ENCODE measurements at places on chromosomes 16 and 17.

GRCh38 chr17:77721846-77722160 is 236.7 kb upstream of the TNRC6C start:
- no peak for DNase-seq

GRCh38 chr17:43760254-43760852 is 1.8 kb upstream of the SOST start:
- DNase-seq: peak; percentile 71

GRCh38 chr17:82703036-82703745 is 4.7 kb upstream of the RAB40B start:
- DNase-seq: no peak

- no peak for DNase-seq
These were observed 25.0 kb upstream of the ZNF750 start for GRCh38 chr17:82864713-82865248.

GRCh38 chr17:68670967-68671693 is 70.0 kb upstream of the FAM20A start:
- no peak for DNase-seq

DNA sequence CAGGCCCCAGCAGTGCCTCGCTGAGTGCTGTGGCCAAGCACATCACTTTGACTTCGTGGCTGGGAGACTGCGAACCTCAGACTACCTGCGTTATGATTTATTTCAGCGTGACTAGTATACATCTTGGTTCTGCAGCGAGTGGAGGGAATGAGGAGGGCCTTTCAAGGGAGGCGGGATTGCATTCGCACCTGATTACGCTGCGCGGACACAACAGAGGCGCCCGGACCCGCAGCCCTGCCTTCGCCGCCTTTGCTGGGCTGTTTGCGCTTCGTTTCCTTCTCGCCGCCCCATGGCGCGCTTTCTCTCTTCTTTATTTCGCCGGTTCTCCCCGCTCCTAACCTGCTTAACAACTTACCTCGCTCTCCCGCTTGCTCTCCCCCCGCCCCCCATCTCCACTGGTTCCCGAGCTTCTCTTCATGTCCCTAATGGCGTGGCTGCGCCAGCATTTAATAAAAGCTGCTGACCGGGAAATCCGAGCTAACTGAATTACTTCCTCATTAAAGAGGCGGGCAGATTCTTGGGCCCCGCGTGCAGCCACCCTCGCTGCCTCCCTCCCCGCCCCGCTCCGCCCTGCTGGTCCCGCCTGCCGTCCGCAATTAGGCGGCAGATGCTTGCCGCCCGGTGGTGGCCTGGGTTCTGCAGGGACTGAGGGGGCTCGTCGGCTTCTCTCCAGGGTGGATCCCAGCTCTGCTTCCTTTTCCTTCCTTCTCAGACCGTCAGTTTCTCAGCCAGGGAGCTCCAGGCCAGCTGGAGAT is 257.6 kb upstream of the SDK2 start:
- DNase-seq: no peak

GRCh38 chr16:20726661-20727060 is 15.0 kb downstream of the THUMPD1 start:
- DNase-seq: no peak

- DNase-seq: no peak
These were observed 54.2 kb downstream of the LDHD start for GRCh38 chr16:75062135-75062975.

DNA sequence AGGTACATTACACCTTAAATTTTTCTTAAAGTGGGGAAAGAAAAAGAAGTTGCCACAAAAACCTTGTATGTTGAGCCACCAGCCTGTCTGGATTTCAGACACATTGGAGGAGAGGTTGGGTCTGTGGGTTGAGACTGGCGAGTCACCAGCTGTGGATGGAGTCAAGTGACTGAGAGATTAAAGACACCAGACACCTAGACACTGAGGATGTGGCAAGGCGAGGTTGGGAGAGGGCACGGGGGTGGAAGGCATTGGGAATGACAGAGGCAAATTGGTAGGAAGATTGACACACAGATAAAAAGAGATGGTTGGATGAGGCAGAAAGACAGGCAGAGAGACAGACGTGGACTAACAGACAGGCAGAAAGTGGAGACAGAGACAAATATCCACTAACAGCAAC is 49.6 kb downstream of the KCNJ12 start:
- DNase-seq: no peak

DNA sequence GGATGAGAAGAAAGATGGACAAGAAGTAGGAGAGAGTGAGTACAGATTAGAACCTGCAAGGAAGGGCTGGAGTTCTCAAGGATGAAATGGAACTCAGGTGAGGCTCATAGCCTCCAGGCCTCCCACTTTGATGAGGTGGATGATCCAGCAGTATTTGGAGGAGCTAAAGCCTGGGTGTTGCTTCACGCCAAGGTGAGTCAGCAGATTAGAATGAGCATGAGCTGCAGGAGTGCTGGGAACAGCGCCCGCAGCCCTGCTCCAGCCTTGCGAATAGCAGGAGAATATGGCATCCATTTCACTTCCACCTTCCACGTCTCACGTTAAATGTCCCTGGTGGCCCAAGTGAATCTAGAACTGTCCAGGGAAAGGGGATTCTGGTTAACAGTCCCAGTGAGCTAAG is 94.4 kb upstream of the CPHXL start:
- DNase-seq: no peak

DNA sequence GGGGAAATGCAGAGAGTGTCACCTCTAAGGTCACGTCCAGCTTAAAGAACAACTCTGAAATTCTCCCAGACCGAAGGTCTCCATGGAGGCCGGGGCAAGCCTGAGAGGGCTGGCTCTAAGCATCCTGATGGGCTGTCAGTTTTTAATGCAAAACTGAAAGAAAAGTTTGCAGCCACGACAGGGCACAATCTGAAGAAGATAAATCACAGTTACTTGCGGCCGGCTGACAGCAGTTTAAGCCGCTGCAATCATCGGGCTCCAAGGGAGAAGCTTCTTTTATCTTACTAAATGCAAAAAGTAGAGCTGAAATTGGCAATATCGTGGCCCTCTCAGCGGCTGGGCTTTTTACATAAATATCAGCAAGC is 168.8 kb downstream of the CYLD start:
- no peak for DNase-seq

DNA sequence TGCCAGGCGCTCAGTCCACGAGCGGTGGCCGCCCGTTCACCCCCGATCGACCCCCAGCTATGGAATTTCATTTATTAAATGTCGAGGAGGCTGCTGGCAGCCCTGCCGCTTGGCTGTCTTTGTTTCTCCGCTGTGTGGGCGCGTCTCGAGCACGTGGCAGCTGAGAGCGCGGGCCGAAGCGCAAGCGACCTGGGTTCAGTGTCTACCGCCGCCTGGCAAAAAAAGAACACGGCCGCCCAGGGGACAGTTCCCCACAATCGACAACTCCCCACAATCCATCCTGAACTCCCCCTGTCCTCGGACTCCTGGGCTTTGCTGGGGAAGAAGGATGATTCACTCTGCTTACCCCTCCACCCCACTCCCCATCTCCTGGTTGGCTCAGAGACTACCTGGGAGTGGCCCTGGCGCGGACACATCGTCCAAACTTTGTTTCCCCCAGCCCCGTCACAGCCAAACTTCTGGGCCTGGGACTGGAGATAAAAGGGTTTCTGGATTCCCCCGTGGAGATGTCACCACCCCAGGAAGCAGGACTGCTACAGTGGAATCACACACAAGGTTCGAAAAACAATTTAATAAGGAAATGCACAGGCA is 1.7 kb upstream of the ANKRD13B start:
- DNase-seq: no peak

DNA sequence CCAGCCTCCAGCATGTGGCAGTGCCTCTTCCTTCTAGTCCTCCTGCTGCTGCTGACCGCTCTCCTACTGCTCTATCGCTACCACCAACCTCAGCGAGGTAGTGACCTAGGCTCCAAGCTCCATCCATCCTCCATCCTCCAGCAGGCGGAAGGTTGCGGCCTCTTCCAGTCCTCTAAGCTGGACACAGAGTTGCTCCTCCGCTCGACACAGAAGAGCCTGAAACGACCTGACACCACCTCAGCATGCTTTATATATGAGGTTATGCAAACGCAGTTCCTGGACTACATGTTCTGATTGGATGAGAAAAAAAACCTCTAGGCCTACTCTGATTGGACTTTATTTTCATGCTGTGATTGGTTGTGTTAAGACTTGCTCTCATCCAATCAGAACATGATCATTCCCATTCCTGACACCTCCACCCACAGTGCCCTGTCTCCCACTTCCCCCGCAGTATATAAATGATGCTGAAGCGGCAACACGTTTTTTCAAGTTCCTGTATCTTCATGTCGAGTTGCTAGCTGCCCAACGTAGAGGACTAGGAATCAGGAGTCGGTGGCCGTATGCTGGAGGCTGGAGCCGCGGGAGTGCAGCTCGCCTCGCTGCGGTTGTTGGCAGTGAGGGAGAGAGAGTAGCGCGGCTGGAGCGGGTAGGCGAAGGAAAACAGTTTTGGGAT is 398.1 kb downstream of the KCNJ18 start:
- DNase-seq: no peak

GRCh38 chr16:20969386-20969785 is 68.8 kb downstream of the LYRM1 start:
- DNase-seq: no peak

DNA sequence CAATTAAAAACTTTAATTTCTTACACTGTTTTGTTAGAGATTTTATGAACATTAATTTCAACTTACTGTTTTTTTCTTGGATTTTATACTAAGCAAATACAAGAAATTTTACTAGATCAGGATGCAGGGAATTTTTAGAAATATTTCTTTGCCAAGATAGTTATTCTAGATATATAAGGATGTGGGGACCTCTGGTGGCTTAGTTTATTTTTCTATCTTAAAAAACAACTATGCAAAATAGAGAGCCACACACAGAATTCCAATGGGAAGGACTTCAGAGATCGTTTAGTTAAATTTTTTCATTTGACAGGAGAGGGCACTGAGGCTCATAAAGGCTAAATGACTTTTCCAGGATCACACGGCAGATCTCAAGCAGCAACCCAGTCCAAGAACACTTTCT is 23.0 kb upstream of the CAPNS2 start:
- DNase-seq: no peak

DNA sequence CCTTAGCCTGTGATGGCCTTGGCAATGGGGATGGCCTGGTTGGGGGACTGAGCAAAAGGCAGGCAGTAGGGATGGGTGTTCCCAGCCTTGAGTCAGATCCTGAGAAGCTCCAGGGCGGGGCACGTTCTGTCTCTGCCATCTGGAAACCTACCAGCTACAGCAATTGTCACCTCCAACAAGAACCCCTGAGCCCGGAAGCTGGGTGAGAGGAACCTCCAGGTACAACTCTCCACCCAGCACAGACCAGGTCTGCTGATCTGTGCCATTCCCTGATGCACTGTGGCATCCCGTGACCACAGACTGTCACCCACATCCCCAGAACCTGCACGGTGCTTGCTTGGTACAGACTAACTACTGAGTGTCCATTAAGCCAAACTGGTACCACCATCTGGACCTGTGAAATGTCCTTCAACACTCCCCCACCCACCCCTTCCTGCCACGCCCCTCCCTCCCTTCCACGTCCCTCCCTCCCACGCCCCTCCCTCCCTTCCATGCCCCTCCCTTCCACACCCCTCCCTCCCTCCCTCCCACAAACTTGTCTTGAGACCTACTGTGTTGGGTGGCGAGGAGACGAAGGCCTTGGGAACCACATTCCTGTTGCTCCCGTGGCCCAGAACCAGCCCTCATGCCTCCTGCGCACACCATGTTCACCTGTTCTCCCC is 16.6 kb downstream of the MYO15B start:
- DNase-seq: no peak

GRCh38 chr17:47229535-47230443 is 20.6 kb downstream of the MYL4 start:
- DNase-seq: no peak

DNA sequence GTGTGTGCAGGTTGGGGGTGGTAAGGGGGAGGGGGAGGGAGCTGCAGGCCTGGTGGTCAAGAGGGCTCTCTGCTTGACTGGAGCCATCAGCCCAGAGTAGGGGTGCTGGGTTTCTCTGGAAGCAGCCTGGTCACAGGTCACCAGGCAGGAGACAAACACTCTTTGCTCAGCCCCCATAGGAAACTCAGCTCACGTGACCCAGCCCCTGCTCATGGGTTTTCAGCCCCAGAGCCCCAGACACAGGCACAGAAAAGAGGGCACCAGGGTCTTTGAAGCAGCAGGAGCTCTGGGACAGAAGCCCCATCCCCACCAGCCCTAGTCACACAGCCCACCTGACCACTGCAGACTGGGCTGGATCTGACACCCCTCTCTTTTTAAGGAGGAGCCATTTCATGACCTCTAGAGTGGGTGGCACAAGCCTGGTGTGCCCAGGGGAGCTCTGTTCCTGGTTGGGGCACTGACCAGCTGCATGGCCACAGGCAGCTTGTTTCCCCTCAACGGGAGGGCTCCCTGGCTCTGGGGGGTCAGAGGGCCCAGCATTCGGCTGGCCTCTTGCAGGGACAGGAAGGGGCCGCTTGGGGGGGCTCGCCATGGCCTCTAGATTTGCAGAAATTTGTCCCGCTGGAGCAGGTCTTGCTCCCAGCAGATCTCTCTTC is 13.8 kb upstream of the CD79B start:
- no peak for DNase-seq

- DNase-seq: no peak
These were observed at the start of gene RHBDL1 for GRCh38 chr16:674968-675883. Gene RHBDL1 (plus strand): TSS chr16:675671. CDS start chr16:675791, 120 bp downstream.

GRCh38 chr17:28871056-28871579 is 16.3 kb downstream of the ERAL1 start:
- DNase-seq: peak; percentile 13

GRCh38 chr16:87446479-87446878 is 46.3 kb downstream of the ZCCHC14 start:
- DNase-seq: no peak

DNA sequence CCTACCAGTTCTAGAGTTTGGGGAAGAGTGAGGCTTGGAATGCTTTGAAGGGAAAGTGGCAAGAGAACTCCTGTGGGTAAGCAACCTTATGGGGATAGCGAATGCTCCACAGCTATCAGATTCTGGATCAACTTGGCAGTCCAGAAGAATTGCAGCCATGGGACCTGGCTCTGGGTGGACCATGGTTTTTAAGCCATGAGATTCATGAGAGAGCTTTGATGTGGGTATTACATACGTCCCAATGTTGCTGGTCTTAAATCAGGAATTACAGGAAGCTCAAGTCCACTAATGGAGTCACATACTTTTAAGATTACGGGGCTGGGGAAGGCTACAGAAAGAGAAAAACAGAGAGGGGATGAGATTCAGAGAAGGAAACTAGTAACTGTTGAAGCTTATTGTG is 142.5 kb upstream of the ELAC2 start:
- DNase-seq: no peak

GRCh38 chr16:79519448-79519847 is 81.1 kb downstream of the MAF start:
- DNase-seq: no peak

DNA sequence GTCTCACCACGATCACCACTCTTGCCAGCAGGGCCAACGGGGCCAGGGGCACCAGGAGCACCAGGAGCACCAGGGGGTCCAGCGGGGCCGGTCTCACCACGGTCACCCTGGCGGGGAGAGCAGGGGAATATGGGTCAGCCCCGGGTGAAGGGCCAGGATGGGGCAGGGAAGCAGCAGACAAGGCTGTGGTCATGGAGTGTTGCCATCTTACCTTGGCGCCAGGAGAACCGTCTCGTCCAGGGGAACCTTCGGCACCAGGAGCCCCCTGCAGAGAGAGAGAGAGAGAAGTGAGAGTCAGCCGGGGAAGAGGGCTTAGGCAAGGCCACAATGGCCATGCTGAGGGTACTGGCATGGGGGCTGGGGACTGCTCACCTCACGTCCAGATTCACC is 12.9 kb downstream of the COL1A1 start:
- DNase-seq: no peak

- no peak for DNase-seq
These were observed 34.2 kb downstream of the CFAP20 start for GRCh38 chr16:58094791-58095574.

All from stimulated activated CD8-positive, alpha-beta memory T cell treated with anti-CD3 and anti-CD28 coated beads, Interleukin-2, amount 100 ng/mL, for 1 hour (primary cell).